ENCODE measurements at places on chromosomes 7 and 10.

DNA sequence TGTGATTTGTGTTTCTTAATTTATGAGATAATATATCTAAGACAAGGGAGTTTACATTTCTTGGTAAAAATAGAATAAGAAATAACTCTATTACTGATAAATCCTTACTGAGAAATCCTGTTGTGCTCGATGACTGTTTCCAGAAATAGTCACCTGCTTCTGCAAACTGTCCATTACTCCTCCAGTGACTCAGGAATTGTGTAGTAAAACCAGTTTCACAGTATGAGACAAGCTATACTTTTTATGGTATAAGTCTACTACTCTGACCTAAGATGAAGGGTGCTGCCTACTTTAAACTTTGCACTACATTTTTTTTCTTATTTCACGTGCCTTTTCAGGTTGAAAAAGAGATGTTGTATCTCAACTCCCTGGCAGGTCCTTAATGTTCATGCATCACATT lies 6.8 kb upstream of the ANKRD22 start:
- DNase-seq: no peak

DNA sequence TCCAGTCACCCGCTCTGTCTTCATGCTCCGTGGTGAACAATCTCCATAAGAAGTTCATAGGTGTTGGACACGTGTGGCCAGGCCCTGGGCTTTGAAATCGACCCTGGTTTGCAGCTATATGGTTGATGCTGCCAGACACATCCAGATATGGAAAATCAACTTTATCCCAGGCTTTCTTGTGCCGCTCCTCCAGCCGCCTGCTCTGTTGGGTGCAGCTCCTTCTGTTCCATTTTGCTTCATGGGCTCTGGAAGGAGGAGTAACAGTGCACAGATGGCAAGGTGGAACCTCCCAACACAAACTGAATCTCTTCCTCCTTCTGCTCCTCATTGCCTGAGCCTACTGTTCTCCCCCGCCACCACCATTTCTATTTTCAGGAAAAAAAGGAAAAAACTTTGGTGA lies 44.7 kb downstream of the THNSL1 start:
- DNase-seq: no peak

- no peak for DNase-seq
Observed at GRCh38 chr7:141930211-141930610, 14.0 kb downstream of the OR9A4 start.

- no peak for DNase-seq
Observed at GRCh38 chr10:32788359-32788758, 169.7 kb downstream of the ITGB1 start.

DNA sequence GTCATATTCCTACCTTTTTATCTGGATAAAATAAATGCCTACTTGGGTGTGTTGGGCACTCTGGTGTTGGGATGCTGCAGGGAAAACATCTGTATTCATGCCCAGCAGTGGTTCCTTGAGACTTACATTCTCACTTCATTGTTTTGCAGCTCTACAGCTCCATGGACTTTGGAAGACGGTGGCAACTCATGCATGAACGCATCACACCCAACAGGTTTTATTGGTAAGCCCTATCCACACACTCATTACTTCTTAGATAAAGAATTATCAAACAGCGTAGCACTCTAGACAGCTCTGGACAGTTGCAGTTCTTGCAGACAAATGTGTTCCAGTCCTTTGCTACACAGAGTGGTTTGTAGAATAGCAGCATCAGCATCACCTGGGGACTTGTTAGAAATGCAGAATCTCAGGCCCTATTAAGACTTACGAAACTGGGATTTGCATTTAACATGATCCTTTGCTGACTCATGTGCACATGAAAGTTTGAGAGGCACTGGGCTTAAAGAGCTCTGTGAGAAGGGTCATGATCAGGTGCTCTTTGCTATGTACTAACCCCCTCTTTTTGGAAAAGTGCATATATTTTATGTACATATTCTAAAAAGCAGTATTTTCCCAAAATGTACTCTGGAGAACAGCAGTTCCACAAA lies 401.9 kb downstream of the SORCS3 start:
- no peak for DNase-seq

- no peak for DNase-seq
Observed at GRCh38 chr10:5588603-5589002, 63.8 kb downstream of the CALML3 start.

- no peak for DNase-seq
Observed at GRCh38 chr10:6583447-6583846, 3.4 kb upstream of the PRKCQ start.

GRCh38 chr10:59819265-59819664 lies 66.0 kb upstream of the MRLN start:
- no peak for DNase-seq

DNA sequence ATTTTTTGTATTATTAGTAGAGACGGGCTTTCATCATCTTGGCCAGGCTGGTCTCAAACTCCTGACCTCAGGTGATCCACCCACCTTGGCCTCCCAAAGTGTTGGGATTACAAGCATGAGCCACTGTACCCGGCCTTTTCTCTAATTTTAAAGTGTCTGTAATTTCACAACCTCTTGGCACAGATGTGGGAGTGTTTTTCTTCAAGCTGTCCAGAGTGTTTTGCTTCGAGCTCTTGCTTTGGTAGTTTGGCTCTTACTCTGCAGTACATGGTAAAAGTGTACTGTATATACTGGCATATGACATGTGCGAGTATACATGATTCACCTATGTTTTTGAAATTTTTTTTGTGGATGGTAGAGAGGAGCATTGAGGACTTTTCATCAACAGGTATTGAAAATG lies 9.8 kb downstream of the SRGN start:
- DNase-seq: no peak

DNA sequence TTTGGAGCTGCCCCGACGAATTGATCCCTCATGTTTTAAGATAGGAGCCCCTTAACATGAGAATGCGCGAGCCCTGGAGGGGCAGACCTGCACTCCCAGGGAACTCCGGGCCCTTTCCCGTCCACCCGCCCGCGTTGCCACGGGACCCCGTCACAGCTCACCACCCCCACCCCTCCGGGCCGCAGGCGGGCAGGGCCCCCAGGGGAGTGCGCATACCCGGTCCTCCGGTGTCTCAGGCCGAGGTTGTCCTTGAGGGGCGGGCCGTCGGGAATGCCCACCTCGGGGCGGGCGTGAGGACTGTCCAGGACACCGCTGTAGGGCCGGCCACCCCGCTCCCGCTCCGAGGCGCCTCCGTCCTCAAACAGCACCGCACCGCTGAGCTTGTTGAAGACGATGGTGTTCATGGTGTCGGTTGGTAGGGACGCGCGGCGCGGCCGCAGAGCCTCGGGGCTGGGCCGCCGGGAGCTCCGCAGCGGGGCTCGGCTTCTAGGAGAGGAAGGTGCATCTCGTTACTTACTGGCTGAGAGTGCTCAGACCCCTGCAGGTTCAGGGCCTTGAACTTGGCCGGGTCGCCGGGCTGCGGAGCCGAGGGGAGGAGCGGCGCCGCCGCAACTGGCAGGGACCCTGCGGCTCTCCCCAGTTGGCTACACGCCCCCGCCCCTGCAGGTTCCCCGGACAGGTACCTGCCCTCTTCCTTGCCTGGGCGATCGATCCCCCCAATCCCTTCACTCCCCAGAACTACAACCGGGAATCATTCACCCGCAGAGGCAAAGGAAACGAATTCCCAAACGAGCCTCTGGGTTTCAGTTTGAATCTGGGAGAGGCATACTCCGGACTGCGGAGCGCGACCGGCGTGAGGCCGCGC lies 2.4 kb downstream of the MKX start:
- no peak for DNase-seq

GRCh38 chr7:88165697-88166096 lies 54.1 kb downstream of the SRI start:
- no peak for DNase-seq

GRCh38 chr7:13790611-13791010 lies 198.9 kb downstream of the ETV1 start:
- DNase-seq: no peak

DNA sequence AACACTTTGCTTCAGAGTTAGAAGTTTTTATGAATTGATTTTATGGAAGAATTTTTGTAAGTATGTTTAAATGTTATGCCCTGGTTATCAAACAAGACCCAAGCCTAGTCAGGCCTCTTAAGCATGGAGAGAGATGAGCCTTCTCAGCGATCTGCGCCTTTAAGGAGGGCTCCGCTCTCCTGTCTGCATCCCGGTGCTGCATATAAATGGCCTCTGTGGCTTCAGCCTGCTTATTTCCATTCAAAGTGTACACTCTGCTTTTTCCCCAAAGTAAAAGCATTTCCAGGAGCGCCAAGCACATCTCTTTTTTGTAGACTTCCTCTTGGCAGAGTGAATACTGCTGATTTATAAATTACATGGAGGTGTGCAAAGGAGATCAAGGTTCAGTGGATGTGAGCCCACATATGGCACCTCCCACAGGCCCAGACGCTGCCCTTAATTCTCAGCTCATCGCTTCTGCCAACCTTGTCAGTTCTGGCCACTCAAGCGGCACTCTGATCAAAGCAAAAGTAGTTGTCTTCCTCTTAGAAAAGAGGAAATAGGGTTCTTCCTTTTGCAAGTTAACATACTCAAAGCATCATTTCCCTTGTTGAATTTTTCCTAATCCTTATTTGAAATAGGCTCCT lies 70.0 kb upstream of the SFMBT2 start:
- DNase-seq: no peak

DNA sequence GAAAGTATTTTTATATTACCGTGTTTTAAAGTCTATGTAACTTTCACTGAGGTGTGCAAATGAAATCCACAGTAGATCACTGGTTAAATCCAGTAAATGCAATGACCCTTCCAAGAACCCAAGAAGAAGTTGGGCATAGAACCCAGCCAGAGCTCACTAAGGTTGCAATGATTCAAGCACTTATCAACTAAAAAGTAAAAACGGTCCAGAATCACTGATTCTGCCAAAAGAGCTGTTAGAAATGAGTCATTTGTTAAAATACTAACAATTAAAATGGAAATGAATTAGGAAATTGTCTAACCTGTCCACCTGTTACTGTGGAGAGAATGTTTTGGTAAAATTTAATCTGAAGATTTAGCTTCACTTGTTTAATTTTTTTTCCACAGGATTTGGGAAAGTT lies 74.4 kb downstream of the ANK3 start:
- DNase-seq: no peak

DNA sequence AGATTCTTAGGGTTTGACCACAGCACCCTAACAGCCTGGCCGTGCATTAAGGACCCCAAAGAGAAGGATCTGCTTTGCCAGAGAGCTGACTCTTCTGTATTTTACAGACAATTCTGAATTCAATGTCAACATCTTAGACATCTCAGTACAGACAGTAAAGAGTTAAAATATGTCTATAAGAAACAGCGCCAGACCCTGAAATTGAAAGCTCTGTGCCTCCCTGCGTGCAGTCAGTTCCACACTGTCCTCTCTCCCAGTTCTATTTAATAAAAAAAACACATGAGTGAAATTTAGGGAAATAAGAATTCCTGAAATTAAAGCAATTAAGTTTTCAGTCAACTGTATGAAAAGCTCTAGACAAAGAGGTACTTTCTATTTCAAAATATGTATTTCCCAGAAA lies 45.1 kb downstream of the MET start:
- DNase-seq: no peak

- DNase-seq: no peak
Observed at GRCh38 chr7:80087771-80088170, 46.9 kb upstream of the GNAI1 start.

GRCh38 chr10:58968389-58968755 lies 208.1 kb upstream of the PHYHIPL start:
- no peak for DNase-seq

All from hematopoietic multipotent progenitor cell treated with erythropoietin and hydrocortisone succinate and interleukin-3 and kit ligand, for 17 days (in vitro differentiated cells).